ENCODE measurements at places on chromosomes 11 and 22.

GRCh38 chr11:73645972-73646631 lies at the start of gene PLEKHB1:
TSS of gene PLEKHB1 (plus strand) at chr11:73646581. CDS start at chr11:73646609, 28 bp downstream.
- no peak for DNase-seq

DNA sequence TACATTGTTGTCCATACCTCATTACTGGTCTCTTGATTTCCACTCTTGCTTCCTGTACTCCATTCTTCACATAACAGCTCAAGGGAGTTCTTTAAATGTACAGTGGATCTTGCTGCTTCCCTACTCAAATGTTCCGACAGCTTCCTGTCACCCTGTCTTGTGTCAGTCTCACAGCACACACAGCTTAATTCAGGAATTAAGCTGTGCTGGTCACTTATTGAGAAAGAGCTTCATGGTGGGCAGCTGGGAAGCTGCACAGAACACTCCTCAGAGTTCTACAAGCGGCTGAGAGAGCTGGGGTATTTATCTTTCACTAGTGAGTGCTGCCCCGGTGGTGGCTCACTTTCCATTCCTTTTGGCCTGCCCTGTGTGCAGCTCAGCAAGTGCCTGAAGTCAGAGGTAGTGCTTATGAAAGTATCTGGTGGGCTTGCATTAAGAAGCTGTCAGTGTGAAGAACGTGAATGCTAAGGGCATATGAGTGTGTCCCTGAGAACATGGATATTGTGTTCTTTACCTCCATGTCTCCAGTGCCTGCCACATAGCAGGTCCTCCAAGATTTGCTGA lies 48.7 kb downstream of the KCNQ1OT1 start:
- DNase-seq = no peak

DNA sequence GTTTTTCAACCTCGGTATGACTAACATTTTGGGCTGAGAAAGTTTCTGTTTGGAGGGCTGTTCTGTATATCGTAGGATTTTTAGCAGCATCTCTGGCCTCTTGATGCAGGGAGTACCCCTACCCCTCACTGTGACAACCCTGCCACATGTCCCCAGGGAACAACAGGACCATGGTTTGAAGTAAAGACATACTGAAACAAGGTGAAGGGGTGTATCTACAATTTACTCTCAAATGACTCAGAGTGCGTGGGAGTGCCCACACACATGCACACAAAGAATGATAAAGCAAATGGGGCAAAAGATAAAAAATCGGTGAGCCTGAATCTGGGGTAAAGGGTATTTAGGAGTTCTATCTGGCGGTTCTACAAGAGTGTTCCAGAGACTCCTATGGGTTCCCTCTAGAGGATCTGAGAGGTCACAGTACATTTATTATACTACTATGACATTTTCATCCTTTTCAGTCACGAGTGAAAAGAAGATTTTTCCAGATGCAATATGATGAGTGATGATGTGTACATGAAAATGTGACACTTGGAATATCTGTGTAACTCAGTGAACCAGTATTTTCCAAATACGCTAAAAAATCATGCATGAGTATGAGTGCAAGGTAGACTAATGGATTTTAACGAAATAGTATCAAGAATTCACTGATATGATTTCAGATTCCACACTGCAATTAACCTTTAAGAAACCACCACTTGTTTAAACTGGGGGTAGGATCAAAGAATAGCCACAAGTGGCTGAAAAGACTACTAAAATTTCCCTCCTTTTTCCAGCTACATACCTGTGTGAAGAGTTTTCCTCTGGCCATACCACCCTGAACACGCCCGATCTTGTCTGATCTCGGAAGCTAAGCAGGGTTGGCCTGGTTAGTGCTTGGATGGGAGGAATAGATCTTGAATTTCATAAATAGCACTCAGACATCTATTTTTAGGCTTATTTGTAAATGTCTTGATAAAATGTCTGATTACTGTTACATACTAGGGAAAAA lies 56.3 kb upstream of the YPEL1 start:
- no peak for DNase-seq

- DNase-seq = no peak
These were observed 51.7 kb upstream of the NUP160 start for GRCh38 chr11:47899801-47900200.

- DNase-seq = no peak
These were observed 4.5 kb downstream of the BANF1 start for GRCh38 chr11:66006891-66007176.

DNA sequence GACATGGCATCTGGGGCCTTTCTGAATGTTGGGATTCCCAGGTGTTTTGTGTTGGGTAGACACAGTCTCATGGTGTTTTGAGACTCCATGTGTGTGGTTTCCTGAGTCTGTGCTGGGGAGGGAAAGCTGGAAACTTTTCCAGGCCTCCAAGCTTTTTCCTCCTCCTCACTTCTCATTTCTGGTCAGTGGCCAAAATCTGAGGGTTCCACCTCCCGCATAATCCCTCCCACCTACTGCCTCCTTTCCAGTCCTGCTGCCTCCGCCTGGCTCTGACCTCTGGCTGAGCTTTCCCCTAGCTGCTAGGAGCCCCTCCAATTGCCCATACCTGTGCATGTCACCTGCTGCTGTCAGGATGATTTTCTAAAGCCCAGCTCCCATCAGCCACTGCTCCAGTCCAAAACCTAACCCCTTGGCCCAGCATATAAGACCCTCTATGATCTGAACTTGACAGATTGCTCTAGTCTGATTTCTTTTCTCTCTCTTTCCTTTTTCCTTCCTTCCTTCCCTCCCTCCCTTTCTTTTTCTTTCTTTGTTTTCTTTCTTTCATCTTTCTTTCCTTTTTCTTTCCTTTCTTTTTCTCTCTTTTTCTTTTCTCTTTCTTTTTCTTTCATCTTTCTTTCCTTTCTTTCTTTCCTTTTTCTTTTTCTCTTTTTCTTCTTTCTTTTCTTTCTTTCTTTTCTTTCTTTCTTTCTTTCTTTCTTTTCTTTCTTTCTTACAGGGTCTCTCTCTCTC lies 51.4 kb upstream of the NECTIN1 start:
- no peak for DNase-seq

- no peak for DNase-seq
These were observed 4.6 kb upstream of the RDX start for GRCh38 chr11:110301032-110301431.

DNA sequence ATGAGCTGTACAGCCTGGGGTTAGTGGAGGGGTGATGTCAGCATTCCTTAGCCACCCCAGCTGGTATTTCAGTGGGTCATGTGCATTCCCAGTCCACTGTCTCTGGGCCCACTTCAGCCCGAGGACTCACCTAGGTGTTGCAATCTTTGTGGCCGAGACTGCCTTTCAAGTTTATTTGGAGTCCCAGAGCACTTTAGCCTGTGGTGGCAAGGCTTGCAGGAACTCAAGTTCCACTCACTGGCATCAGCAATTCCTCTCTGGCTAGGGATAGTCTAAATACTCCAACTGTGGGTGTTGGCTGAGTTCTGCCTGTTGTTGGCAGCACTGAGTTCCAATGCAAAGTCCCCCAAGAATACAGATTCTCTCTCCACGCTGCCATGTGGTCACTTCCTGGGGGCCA lies 191.6 kb upstream of the PGR start:
- no peak for DNase-seq

DNA sequence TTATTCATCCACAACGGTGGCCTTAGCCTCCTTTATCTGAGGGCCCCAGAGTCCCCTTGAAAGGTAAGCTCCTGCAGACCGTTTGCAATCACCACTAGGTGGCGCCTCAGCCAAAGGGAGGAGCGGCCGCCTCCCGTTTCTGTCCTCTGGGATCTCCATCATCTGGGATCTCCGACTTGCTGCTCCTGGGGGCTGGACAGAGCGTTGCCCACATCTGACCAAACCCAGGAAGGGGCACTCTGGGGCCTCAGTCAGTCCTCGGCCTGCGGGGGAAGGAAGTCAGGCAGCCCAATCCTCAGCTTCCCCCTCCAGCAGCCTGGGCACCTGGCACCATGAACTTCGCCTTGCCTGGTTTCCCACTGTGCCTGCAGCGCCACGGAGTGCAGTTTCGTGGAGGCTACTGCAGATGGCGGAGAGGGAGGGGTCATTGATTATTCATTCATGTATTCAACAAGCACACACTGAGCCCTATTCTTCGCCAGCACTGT lies 23.5 kb downstream of the TP53I11 start:
- DNase-seq = peak; percentile 31

GRCh38 chr22:41289671-41290070 lies 3.7 kb upstream of the RANGAP1 start:
- no peak for DNase-seq

- DNase-seq = no peak
These were observed 37.0 kb downstream of the SLC36A4 start for GRCh38 chr11:93160808-93161207.

DNA sequence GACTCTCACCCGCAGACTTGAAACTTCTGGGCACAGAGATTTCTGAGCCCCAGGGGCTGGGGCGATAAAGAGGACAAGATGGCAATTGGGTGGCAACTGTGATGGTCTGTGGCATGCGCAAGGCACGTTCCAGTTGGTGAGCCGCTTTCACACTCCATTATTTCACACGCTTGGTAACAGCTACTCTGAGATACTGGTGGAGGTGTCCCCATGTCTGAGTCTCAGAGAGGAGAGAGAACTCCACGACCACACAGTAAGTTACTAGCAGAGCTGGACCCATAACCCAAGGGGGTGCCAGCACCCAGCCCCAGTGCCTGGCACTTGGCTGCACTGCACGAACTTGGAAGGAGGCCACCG lies 6.0 kb upstream of the KCNJ4 start:
- DNase-seq = no peak

DNA sequence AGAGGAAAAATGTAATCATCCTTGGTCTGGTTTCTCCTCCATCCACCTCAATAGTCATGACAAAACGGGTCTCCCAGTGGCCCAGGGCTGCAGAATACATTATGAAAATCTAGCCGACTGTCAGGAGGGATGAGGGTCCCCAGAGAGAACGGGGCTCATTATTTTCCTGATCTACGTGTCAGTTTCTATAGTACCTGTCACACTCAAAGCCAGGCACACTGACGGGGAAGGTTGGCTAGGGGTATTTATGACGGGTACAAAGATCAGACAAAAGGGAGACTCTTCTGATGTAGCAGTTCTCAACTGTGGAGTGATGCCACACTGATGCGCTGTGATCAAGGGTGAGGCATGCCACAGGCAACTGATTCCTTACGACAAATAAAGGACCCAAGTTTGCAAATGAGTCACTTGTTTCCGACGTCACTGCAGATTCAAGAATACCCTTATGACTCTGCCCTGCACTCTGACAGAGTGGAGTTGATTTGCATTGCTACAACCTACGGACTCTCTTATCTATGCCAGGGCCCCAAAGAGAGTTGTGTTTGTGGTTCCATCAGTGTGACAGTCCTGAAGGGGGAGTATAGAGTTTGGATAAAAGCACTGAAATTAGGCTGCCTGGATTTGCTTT lies 188.2 kb upstream of the TBCEL start:
- no peak for DNase-seq

- no peak for DNase-seq
These were observed 158.9 kb downstream of the MYO18B start for GRCh38 chr22:25900880-25901279.

GRCh38 chr11:38593649-38594048 lies 1995.6 kb upstream of the RAG2 start:
- DNase-seq = no peak

DNA sequence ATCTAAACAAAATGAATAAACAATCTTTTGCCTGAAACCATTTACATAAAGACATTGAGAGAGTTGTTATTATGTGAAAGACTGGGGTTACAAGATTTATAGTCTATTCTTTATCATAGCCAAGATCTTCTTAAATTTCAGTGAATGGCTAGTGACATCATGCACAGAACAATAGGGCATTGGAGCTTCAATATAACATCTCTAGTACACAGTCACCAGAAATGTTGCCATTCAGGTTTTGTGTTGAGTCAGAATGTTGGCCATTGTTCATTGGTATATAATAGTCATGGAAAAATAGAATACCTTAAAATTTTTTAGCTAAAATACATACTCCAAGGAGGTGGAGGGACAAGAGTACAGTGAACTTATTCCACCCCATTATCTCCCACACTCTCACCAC lies 44.3 kb downstream of the SLC5A12 start:
- DNase-seq = no peak

Measured in activated naive CD4-positive, alpha-beta T cell (primary cell).